ENCODE measurements at places on chromosomes 5 and 9.

GRCh38 chr5:68652534-68652965 lies 437.0 kb downstream of the PIK3R1 start:
- peak; percentile 16 for DNase-seq
- peaks cover 3% of the 10 kb centered on the region for H3K4me1 ChIP-seq
- H3K27ac ChIP-seq, result no peak overlapping the region
- peaks cover 3% of the 10 kb centered on the region for H3K27me3 ChIP-seq

GRCh38 chr5:151094030-151094851 lies 13.4 kb upstream of the TNIP1 start:
- no peak overlapping the region for H3K4me3 ChIP-seq
- no peaks in the 10 kb centered on the region for H3K27me3 ChIP-seq
- H3K4me1 ChIP-seq, result peaks cover 30% of the 10 kb centered on the region
- H3K36me3 ChIP-seq, result peaks cover 14% of the 10 kb centered on the region
- H3K27ac ChIP-seq, result peak overlapping the region; percentile 90
- peak; percentile 90 for DNase-seq

- peaks cover 4% of the 10 kb centered on the region for H3K27me3 ChIP-seq
- peak; percentile 29 for DNase-seq
- H3K27ac ChIP-seq, result no peak overlapping the region
- H3K4me3 ChIP-seq, result no peak overlapping the region
- H3K36me3 ChIP-seq, result no peaks in the 10 kb centered on the region
Observed at GRCh38 chr9:9002826-9003583, 1203.4 kb upstream of the DMAC1 start.

GRCh38 chr5:21774801-21775200 lies 1078.3 kb downstream of the CDH12 start:
- no peaks in the 10 kb centered on the region for H3K27me3 ChIP-seq
- H3K4me1 ChIP-seq, result no peaks in the 10 kb centered on the region
- no peak overlapping the region for H3K4me3 ChIP-seq

- H3K27me3 ChIP-seq, result no peaks in the 10 kb centered on the region
- H3K36me3 ChIP-seq, result no peaks in the 10 kb centered on the region
- H3K4me1 ChIP-seq, result peaks cover 1% of the 10 kb centered on the region
- no peak overlapping the region for H3K4me3 ChIP-seq
Observed at GRCh38 chr5:89934069-89934468, 475.5 kb downstream of the CETN3 start.

DNA sequence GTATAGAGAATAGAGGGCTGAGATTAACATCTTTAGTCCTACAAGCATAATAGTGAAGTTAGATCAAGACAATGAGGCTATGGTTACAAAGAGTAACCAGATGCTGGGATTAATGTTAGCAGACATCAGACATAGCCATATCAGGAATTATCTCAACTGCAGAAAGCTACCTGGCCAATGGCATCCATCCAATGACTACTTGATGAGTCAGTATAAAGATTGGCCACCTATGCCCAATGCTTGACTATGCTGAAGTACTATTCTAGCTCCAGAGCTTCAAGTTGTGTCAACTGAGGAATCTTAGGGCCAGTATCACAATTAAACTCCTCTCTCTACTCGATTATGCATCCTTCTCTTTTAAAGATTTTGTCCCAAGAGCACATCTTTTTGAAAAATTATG lies 541.4 kb downstream of the PRELID2 start:
- no peak overlapping the region for H3K27ac ChIP-seq
- DNase-seq, result no peak
- no peaks in the 10 kb centered on the region for H3K4me1 ChIP-seq
- no peaks in the 10 kb centered on the region for H3K36me3 ChIP-seq
- no peak overlapping the region for H3K4me3 ChIP-seq

DNA sequence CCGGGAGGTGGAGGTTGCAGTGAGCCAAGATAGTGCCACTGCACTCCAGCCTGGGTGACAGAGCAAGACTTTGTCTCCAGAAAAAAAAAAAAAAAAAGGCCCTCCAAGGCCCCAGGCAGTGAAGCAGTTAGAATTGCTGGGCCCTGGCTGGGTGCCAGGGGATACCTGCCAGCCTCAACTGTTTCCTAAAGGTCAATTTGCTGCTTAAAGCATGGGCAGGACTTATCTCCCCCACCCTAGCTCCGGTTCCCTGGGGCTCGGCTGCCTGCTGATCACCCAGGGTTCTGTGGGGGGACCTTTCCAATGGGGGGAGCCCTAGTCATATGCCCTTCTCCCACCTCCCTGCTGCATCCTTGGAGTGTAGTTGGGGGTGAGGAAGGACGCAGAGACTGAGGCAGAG lies 25.7 kb downstream of the NCS1 start:
- no peaks in the 10 kb centered on the region for H3K27me3 ChIP-seq
- peaks cover 58% of the 10 kb centered on the region for H3K4me1 ChIP-seq
- peaks cover 19% of the 10 kb centered on the region for H3K36me3 ChIP-seq
- H3K27ac ChIP-seq, result no peak overlapping the region
- no peak for DNase-seq

DNA sequence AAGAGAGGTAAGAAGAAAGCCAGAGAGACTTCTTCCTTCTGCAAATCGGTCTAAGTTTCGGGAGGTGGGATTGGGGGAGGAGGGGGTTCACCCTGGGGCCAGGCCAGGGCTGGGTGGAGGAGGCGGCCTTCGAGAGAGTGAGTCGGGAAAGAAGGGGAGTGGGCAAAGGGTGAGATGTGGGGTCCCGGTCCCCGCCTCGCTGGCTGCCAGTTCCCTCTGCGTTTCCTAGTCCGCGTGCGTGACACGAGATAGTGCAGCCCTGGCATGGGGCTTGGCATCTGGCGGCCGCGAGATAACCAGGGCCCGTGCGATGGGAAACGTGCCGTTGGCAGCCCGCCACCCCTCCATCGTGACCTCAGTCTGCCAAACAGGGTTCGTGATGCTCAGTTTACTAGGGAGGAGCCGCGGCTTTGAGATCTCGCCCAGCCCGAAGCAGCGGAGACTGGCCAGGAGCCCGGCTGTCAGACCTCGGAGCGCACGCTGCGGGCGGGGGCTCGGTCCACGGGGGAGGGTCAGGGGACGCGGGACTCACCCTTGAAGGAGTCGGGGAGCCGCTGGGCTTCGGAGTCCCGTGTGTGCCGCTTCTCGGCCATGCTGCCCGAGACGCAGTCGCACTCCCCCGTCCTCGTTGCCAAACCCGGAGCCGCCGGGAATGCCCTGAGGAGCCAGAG lies at the start of gene STOM:
TSS of gene STOM (minus strand) at position 656 of the 671 bp plus-strand sequence. CDS start at position 593, 63 bp downstream.
- H3K4me3 ChIP-seq, result peak within 1 kb of the TSS; percentile 60
- H3K36me3 ChIP-seq, result peaks cover 12% of the 10 kb centered on the region
- H3K4me1 ChIP-seq, result peaks cover 8% of the 10 kb centered on the region
- no peak within 1 kb of the TSS for H3K27ac ChIP-seq
- H3K27me3 ChIP-seq, result no peaks in the 10 kb centered on the region

DNA sequence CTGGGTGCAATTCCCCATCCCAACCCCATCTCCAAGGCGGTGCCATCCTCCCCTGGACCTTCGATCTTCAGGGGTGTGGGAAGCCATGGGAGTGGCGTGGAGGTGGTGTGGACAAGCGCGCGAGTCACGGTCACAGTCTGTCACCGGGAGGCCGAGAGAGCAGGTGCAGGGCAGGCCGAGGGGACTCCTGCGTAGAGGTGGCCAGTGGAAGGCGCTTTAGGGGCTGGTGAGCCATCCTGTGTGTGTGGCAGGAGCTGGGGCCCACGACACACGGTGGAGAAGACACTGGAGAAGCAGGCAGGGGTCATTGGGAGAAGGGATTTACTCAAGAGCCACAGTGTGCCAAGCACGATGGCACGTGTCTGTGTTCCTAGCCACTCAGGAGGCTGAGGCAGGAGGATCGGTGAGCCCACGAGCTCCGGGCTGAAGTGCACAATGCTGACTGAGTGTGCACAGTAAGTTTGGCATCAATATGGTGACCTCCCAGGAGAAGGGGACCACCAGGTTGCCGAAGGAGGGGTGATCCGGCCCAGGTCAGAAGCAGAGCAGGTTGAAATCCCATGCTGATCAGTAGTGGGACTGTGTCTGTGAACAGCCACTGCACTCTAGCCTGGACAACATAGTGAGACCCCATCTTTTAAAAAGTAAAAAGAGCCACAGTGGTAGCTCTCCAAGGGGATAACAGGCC lies 145.1 kb upstream of the PHYKPL start:
- no peaks in the 10 kb centered on the region for H3K36me3 ChIP-seq
- H3K4me3 ChIP-seq, result no peak overlapping the region
- DNase-seq, result no peak
- H3K27ac ChIP-seq, result no peak overlapping the region
- H3K4me1 ChIP-seq, result no peaks in the 10 kb centered on the region
- no peaks in the 10 kb centered on the region for H3K27me3 ChIP-seq

- no peak overlapping the region for H3K4me3 ChIP-seq
- H3K36me3 ChIP-seq, result peaks cover 9% of the 10 kb centered on the region
- peak; percentile 77 for DNase-seq
- H3K27ac ChIP-seq, result no peak overlapping the region
- no peaks in the 10 kb centered on the region for H3K27me3 ChIP-seq
- peaks cover 34% of the 10 kb centered on the region for H3K4me1 ChIP-seq
Observed at GRCh38 chr9:130240410-130241197, 25.0 kb upstream of the HMCN2 start.

DNA sequence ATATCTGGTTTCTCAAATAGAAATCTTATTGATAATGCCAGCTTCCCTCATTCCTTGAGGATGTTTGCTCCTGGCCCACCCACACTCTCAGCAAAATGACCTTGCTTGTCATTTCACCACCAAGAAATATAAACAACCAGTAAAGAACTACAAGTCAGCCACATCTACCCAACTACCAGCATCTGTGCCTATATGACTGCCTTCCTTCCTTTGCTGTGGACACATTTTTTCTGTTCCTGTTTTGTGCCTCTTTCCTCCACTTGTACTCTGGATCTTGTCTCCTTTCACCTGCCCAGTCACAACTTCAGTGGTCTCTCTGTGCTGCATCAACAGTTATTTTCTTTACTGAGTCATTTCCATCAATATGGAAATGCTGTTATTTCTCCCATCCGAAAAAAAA lies 20.3 kb downstream of the KIF2A start:
- no peaks in the 10 kb centered on the region for H3K27me3 ChIP-seq
- peaks cover 18% of the 10 kb centered on the region for H3K36me3 ChIP-seq
- no peak for DNase-seq
- no peak overlapping the region for H3K4me3 ChIP-seq
- peaks cover 3% of the 10 kb centered on the region for H3K4me1 ChIP-seq

DNA sequence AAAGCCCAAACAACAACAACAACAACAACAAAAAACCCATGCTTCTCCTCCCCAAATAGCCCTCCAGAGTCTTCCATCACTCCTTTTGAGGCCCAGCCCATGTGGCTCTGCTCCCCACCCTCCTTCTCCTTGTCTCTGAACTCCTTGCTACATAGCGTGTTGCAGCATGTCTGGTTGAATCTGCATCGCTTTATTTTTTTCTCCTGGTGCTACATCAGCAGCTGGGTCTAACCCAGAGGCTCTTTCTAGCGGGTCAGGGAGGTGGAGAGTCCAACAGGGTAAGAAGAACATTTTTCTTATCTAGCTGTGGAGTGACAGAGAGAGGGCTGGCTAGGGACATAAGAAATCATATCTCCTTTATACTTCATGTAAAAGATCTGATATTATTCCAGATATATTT lies 18.4 kb downstream of the NXNL2 start:
- H3K4me1 ChIP-seq, result peaks cover 2% of the 10 kb centered on the region
- H3K27me3 ChIP-seq, result no peaks in the 10 kb centered on the region
- no peak overlapping the region for H3K27ac ChIP-seq
- no peak overlapping the region for H3K4me3 ChIP-seq
- no peak for DNase-seq
- peaks cover 8% of the 10 kb centered on the region for H3K36me3 ChIP-seq

DNA sequence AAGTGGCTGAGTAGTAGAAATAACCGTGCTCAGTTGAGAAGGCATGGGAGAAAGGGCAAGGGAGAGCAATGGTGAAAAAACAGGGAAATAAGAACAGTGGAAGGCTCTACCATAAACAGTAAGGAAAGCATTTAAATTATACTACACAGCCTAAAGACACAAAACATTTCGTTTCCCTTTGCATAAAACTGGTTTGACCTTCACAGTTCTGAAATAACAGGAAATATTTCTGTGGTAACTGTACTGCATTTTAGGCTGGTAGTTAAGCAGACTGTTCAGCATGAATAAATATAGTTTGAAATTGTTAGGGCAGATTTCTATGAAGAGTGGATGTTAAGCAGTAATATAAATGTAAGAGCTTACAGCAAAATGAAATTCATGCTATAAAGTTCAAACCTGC lies 147.5 kb downstream of the CSNK1G3 start:
- no peaks in the 10 kb centered on the region for H3K36me3 ChIP-seq
- no peaks in the 10 kb centered on the region for H3K27me3 ChIP-seq
- H3K4me1 ChIP-seq, result no peaks in the 10 kb centered on the region
- H3K27ac ChIP-seq, result peak overlapping the region; percentile 43
- no peak overlapping the region for H3K4me3 ChIP-seq

DNA sequence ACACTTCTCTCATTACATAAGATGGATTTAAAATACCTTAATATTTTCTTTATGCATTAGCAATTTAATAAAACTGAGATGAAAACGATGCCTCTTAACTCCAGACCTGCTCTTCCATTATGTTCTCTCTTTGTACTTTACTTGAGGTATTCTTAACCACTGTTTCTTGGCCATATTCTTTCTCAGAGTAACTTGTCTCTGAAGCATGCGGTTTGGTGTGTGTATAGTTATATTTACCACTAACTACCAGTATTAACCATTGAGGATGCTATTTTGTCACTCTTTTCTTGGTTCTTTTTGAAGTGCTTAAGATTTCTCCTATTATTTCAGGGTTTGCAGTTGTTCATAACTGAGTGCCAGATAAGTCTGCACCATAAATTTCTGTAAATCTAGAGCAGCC lies 17.9 kb downstream of the TMEM167A start:
- no peak for DNase-seq
- no peaks in the 10 kb centered on the region for H3K27me3 ChIP-seq

DNA sequence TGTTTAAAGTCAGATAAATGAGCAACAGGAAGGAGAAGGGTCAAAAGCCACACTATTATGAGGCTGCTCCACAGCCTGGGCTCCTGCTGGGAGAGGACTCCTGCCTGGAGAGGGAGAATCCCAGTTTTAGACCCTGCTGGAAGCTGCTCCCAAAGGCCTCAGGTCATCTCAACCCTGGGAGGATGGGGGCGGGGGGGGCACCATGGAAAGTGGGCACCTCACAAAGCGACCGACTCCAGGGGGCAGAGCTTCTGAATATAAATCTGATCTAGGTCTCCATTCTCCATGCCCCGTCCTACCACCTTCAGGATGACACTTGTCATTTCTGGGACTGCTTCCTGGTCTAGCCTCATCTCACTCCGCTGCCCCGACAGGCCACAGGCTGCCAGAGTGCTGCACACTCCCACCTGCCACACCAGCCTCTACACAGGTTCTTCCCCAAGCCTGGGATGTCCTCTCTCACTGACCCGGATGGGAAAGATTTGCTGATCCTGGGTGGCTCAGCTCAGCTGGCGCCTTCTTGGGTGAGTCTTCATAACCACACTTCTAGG lies 183.4 kb downstream of the GAPVD1 start:
- no peaks in the 10 kb centered on the region for H3K27me3 ChIP-seq
- H3K36me3 ChIP-seq, result peaks cover 62% of the 10 kb centered on the region
- no peak overlapping the region for H3K4me3 ChIP-seq
- peaks cover 8% of the 10 kb centered on the region for H3K4me1 ChIP-seq
- DNase-seq, result no peak
- H3K27ac ChIP-seq, result no peak overlapping the region

GRCh38 chr5:83376461-83376860 lies 95.1 kb upstream of the VCAN start:
- no peak for DNase-seq
- no peaks in the 10 kb centered on the region for H3K36me3 ChIP-seq
- no peaks in the 10 kb centered on the region for H3K4me1 ChIP-seq
- no peak overlapping the region for H3K4me3 ChIP-seq

- H3K27me3 ChIP-seq, result no peaks in the 10 kb centered on the region
- H3K4me3 ChIP-seq, result no peak overlapping the region
- no peaks in the 10 kb centered on the region for H3K36me3 ChIP-seq
- no peaks in the 10 kb centered on the region for H3K4me1 ChIP-seq
Observed at GRCh38 chr9:81083854-81084512, 605.4 kb downstream of the TLE1 start.

GRCh38 chr9:92324889-92325268 lies 271 bp downstream of the NOL8 start:
- H3K27me3 ChIP-seq, result no peaks in the 10 kb centered on the region
- peak overlapping the region; percentile 88 for H3K4me3 ChIP-seq
- peak overlapping the region; percentile 97 for H3K27ac ChIP-seq
- H3K4me1 ChIP-seq, result peaks cover 2% of the 10 kb centered on the region
- DNase-seq, result no peak
